ENCODE measurements at places on chromosomes 13 and 19.

DNA sequence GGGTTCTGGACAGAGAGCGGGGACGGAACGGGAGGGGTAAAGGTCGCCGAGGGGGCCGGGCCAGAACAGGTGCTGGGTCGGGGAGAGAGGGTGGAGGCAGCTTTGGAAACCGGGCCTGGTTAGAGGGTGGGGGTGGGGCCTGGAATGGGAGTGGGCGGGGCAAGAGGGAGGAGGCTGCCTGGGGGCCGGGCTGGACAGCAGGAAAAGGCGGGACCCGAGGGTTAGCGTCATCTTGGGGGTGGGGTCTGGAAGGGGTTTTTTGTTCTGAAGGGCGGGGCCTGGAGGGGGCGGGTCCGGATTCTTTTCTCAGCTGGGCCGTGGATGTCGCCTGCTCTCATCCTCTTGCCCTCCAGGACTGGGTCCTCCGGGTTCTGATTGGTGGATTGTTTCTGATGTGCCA is 4.3 kb upstream of the ZNF813 start:
- no peak for DNase-seq

DNA sequence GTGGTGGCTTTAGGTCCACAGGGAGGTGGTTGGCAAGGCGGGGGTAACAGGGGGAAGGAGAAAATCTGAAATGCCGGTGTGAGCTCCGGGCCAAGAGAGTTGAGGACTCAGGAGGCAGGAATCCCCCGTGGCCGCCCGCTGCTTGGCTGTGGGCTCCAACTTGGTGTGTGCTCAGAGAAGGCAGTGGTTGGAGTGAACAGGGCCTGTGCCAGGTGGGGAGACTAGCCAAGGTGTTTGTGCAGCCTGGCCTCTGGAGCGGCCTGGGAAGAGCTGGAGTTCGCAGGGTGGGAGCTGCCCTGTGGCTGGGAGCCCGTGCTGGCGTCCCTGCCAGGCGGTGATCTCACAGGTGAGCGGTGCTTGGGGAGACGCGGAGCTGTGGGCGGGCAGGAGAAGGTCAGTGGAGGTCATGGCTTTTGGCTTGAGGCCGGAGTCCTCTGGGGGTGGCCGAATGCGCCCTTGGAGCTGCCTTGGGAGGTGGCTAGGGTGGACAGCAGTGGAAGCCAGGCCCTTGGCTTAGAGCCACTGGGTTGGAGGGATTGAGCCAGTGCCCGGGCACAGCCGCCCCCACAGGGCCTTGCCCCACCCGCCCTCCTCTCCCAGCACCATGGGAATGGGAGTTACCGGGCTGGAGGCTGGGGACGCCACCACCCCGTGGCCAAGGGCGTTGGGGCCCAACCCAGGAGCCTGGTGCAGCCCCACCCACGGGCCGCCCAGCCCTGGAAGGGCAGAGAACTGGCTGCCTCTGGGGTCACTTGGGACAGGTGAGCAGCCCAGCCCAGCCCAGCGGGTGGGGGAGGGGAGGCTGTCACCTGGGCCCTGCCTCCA is 7.1 kb upstream of the CIRBP start:
- DNase-seq, result peak; percentile 48

GRCh38 chr13:94556621-94557020 is 39.3 kb downstream of the TGDS start:
- no peak for DNase-seq

GRCh38 chr19:1376415-1376805 is 7.3 kb upstream of the NDUFS7 start:
- no peak for DNase-seq

DNA sequence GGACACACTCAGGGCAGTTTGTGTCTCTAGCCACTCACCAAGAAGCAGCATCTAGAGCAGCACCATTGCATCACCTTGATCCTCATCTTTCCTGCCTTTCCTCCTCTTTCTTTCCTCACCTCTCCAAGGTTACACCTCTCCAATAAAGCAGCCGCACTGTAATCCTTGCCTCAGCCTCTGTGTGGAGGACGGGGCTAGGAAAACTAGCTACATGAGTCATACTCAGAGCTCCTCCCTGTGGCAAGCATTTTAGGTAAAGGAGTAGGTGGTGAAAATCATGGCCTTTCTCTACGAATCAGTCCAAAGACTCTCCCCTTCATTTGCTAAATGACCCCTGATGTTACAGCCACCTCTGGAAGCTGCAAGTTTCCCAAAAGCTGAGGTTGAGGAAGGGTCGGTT is 108.9 kb downstream of the DNAJC15 start:
- peak; percentile 52 for DNase-seq

- DNase-seq, result no peak
Measured at GRCh38 chr13:63409791-63410351, 1994.2 kb upstream of the PCDH20 start.

- DNase-seq, result no peak
Measured at GRCh38 chr13:30423891-30424290, 1.6 kb downstream of the UBE2L5 start.

- DNase-seq, result no peak
Measured at GRCh38 chr13:66033924-66034323, 1196.2 kb downstream of the PCDH9 start.

DNA sequence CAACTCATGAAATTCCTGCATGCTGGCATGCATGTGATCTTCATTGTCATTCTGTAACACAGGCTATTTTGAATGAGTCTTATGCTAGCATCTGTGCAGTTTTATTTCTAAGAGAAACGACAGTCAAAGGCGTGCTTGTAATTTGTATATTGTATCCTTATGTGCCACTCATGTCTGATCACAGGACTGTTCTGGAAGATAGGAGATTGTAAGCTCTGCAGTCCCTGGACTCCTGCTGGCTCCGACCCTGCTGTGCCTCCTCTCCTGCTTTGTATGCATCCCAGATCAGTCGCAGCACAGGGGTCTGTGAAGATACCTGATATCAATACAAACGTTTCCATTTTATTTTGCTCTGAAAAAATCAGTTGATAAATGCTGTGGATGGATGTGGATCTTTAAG is 653.1 kb downstream of the LIG4 start:
- DNase-seq, result no peak

DNA sequence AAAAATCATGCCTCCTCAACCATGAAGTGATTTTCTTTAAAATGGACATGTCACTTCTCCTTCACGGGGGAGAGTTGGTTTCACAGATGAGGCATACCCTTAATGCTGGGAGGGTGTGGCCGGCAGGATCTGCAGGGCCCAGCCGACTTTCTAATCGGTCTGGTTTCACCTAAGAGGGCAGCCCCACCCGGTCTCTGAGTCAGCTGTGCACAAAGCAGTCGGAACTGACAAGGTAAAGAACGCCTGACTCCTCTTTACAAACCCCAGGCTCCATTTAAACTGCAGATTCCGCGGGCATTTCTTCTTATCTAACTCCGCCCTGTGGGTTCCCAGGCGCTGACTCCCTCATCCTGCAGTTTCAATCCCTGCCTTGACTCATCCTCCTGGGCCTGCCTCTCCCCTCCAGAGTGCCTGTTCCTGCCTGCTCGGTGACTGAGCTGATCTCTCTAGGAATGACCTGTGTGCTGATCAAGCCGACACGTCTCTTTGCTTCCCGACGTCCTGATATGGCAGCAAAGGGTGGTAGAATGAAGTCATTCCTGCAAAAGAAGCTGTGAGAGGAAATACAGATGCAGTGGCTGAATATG is 63.4 kb downstream of the EFNB2 start:
- DNase-seq, result peak; percentile 1

GRCh38 chr13:61880578-61881283 is 465.1 kb upstream of the PCDH20 start:
- DNase-seq, result peak; percentile 21

- peak; percentile 57 for DNase-seq
Measured at GRCh38 chr19:42440357-42441048, 2.2 kb downstream of the CXCL17 start.

Measured in HepG2 (cell line).